ENCODE measurements at places on chromosomes 12 and 14.

DNA sequence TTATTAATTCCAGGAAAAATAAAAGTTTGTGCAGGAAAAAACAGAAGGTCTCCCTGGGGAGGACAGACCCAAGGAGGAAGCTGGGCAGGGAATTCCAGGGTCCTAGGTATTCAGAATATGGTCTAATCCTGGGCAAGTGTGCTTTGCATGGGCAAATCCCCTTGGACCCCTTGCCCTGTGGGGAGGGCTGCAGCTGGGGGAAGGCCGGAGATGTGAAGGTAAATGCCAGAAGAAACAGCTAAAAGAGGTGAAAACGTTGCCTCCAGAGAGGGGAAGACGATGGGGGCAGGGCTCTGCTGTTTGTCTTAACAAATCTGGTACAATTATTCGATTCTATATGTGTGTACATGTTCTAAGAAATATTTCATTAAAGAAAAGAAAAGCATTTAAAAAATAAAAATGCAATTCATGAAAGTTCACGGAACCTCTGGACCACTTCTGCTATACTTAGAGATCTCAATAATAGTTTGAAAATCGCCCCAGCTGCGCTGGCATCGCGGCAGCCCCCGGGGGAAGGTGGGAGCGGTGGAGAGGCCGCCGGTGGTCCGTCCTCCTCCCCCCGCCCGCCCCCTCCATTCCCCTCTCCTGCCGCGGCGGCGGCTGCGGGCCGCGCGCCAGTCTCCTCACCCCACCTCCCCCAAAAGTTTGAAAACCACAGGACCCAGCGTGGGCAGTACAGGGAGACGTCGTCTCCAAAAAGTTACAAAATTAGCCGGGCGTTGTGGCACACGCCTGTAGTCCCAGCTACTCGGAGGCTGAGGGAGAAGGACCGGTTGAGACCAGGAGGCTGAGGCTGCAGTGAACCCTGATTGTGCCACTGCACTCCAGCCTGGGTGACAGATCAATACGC, 1.5 kb upstream of the PRPF40B start:
- DNase-seq = no peak

- DNase-seq = no peak
Observed at GRCh38 chr14:100658181-100658886, 68.4 kb upstream of the DLK1 start.

GRCh38 chr12:75554556-75554880, 43.1 kb upstream of the KRR1 start:
- DNase-seq = no peak

DNA sequence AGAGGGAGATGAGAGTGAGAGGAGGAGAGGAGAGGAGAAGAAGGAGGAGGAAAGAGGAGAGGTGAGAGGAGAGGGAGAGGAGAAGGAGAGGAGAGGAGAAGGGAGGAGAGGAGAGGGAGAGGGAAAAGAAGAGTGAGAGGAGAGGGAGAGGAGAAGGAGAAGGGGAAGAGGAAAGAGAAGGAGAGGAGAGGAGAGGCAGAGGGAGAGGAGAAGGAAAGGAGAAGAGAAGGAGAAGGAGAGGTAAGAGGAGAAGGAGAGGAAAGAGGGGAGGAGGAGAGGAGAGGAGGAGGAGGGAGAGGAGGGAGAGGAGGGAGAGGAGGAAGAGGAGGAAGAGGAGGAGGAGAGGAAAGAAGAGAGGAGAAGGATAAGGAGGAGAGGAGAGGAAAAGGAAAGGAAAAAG, 266.8 kb downstream of the ITPR2 start:
- no peak for DNase-seq

Measured in stimulated activated naive CD4-positive, alpha-beta T cell treated with Interleukin-2 at 50 U/mL for 16 hours (primary cell).